ENCODE measurements at places on chromosomes 7 and 10. TPM values are rescaled to one million over a fixed set of nuclear protein-coding genes. Genes with fewer than 3 reads are reported as not detected.

Gene OGDHL
- total RNA-seq: 0.14 TPM

Gene CCL26
- 3.0 TPM for total RNA-seq

Gene SYT15B
- total RNA-seq: 1.5 TPM

Gene STOX1
- total RNA-seq: not detected

Gene NEURL1
- 0.59 TPM for total RNA-seq

Gene FGFR2
- total RNA-seq: 9.2 TPM

Gene RPP30
- 29.8 TPM for total RNA-seq

Gene DNAH11
- total RNA-seq: 1.2 TPM

Gene PCLO
- total RNA-seq: 0.59 TPM

Gene JAZF1
- 11.0 TPM for total RNA-seq

Gene DMBT1
- total RNA-seq: not detected

Gene SPDYE2B
- not detected for total RNA-seq

Gene ITPRID1
- not detected for total RNA-seq

Gene MEOX2
- not detected for total RNA-seq

Gene SLC26A5
- not detected for total RNA-seq

Gene CPA1
- 0.30 TPM for total RNA-seq

Gene LIPF
- total RNA-seq: not detected

Gene AKR1D1
- total RNA-seq: not detected

Gene SYT15
- total RNA-seq: 0.59 TPM

Gene MUC3A
- not detected for total RNA-seq

Gene SVIL
- 47.2 TPM for total RNA-seq

Gene APBB1IP
- not detected for total RNA-seq

Gene SFTPD
- not detected for total RNA-seq

Gene SORBS1
- total RNA-seq: 20.9 TPM

Gene EFCAB10
- not detected for total RNA-seq

Gene GOLGA7B
- total RNA-seq: not detected

Gene MBL2
- total RNA-seq: not detected

Gene SERPINE1
- 2,093 TPM for total RNA-seq

Gene DPP6
- not detected for total RNA-seq

Gene PRF1
- not detected for total RNA-seq

Gene TAS2R41
- not detected for total RNA-seq

Gene EBF3
- not detected for total RNA-seq

Gene ZNF425
- total RNA-seq: 4.5 TPM

Gene PHKG1
- 0.46 TPM for total RNA-seq

Gene GPR22
- total RNA-seq: not detected

Gene GJD4
- total RNA-seq: not detected

Gene GNAI1
- 32.8 TPM for total RNA-seq

Gene ZNF804B
- not detected for total RNA-seq

Measured in smooth muscle cell of the umbilical artery (primary cell).